ENCODE measurements at places on chromosomes 6 and 20.

- DNase-seq = no peak
These were observed 5.7 kb downstream of the LMBRD1 start for GRCh38 chr6:69791065-69791471.

DNA sequence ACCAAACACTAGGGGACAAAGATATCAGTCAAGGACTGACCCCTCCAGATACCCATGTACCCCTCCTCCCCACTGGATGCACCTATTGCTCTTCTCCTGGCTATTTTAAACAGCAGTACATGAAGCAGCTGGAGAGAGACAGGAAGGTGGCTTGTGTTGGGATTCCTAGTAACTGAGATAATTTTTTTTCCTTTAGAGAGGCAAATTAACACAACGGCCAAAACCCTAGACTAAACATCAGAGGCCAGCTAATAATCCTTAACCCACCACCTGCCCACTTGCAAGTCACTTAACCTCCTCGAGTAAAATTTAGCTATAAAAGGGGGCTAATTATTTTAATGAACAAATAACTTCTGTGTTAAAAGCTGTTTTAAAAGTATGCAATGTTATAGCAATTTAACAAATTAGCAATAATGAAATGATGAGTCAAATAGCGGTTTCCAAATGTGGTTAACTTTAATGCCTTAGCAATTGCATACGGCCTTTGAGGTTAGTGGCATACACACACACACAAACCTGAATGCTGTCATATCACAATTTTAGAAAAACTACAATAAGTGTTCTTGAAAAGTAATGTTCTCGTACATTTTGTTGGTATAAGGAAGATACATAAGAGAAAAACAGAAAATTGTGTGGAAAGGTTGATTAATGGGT lies 151.7 kb downstream of the FRK start:
- DNase-seq = no peak

- DNase-seq = no peak
These were observed 9.4 kb downstream of the HSF2 start for GRCh38 chr6:122408702-122409458.

GRCh38 chr6:100311707-100312251 lies 152.9 kb downstream of the SIM1 start:
- DNase-seq = no peak

GRCh38 chr20:40949346-40949745 lies 79.3 kb upstream of the TOP1 start:
- DNase-seq = no peak

- no peak for DNase-seq
These were observed 15.9 kb upstream of the FYN start for GRCh38 chr6:111888928-111889695.

DNA sequence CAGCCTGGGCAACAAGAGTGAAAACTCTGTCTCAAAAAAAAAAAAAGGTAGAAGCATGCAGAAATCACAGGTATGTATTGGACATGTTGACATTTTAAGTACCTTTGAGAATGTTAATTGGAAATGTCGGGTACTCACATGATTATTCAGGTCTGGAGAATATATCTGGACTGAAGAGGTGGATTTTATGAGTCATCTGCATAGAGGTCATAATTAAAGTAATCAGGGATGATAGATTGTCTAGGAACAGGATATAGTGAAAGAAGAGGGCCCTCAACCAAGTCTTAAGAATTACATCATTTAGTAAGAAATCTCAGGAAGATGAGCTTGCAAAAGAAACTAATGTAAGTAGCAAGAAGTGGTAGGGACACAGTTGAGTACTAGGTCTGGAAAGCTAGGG lies 212.5 kb downstream of the UTRN start:
- no peak for DNase-seq

DNA sequence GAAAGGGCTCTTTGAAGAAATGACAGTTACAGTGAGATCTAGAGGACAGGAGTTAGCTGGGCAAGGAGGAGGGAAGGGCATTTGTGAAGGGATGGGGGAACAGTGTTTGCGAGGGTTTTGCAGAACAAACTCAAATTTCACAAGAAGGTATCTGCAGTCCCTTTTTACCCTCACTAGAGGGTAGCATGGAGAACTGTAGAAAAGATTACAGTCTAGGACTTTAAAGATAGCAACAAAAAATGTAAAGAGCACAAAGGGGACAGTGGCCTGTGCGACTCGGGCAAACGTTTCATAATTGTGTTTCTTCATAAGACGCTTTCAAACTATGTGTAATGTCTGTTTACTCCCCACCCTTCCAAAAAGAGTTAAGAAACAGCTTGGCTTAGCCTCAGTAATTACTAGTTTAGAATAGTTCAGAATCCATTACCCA lies 21.2 kb upstream of the ASXL1 start:
- no peak for DNase-seq

DNA sequence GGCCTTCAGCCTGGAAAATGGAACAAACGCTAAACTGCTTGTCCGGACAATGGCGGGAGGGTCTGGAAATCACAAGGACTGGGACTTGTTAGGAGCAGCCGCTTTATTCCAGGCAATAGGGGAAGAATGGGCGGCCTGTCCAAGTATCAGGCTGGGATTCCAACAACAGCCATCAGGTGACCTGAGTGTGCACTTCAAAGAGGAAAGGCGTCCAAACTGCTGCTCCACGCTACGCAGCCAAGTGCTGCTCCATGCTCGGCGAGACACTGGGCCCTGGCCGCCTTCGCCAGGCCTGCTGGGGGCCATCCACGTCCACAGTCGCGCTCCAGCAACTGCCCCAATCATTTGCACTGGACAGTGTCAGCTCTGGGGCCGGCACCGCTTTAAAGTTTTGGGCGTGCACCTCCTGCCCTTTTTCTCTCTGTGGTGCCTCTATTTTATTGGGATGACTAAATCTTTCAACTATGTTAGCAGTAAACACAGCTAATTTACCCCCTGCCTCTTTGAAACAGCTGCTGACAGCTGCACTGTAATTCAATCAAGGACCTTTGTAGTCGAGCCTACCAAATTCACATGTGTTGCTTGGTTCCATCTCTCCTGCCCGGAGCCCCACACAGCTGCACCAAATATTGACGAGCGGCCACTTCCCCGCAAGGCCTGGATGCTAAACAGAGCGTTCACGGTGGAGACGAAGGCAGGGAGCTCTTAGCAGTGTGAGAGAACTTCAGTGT lies 98.3 kb downstream of the BMP7 start:
- DNase-seq = no peak

DNA sequence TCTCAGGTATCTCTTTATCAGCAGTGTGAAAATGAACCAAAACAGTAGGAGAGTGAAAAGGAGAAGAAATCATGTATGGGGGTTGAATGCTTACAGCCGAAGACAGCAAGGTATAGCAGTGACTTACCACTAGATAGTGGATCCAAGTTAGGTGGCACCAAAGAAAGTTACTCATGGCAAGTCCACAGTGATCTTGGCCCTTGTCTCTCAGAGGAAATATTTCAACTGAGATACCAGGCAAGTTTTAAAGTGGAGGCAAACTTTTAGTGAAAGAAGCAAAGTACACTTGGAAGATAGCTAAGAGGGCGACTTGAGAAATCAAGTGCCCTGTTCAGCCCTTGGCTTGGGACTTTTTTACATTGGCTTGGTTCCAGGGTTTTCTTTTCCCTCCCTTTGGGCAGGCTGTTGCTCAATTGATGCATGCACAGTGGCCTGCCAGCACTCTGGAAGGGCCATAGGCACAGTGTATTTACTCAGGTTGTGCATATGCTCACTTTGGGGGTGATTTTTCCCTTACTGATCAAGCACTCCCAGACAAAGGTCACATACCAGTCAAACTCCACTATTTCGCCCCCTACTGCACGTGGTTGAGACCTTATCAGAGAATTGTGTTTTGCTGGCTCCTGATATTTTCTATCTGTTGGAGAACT lies 329.5 kb upstream of the KHDRBS2 start:
- no peak for DNase-seq

DNA sequence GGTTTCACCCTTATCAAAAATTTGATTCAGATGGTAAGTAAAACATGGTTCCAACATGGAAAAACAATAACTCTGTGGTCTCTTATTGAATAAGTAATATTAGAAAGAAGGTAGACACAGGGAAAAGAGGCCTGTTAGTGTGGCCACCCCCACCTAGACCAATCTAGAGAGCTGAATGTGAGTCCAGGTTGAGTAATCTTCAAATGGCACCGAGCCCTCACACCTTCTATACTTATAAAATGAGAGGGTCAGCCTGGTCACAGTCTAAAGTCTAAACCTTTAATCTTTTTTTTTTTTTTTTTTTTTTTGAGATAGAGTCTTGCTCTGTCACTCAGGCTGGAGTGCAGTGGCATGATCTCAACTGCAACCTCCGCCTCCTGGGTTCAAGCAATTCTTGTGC lies 6.9 kb downstream of the FAM184A start:
- DNase-seq = no peak

- DNase-seq = no peak
These were observed 140.1 kb downstream of the BTBD9 start for GRCh38 chr6:38499529-38500096.

DNA sequence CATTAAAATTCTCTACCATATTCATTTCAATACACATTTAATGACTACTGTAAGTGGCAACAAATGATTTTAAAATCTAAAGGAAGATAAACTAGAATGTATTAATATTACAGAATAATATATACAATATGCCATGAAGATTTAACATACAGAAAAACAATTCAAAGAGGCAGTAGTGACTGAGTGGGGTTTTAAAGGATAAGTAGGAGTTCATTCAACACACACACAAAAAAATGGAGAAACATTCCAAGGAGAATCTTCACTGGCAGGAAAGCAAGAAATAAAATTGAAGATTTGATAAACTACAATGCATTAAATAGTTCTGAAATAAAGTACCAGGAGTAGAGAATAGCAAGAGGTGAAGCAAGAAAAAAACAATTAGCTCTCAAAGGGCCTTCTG lies 215.1 kb downstream of the IBTK start:
- DNase-seq = no peak

GRCh38 chr20:63122626-63123025 lies 93.3 kb downstream of the YTHDF1 start:
- no peak for DNase-seq

All from GM06990 (cell line).